B cell (primary cell): ENCODE measurements at places on chromosomes 2 and 18. TPM values are rescaled to one million over a fixed set of nuclear protein-coding genes. Genes with fewer than 3 reads are reported as not detected.

- no peak for DNase-seq
- H3K27ac ChIP-seq: no peak overlapping the region
- H3K4me3 ChIP-seq: no peak overlapping the region
- no peaks in the 10 kb centered on the region for H3K36me3 ChIP-seq
- H3K27me3 ChIP-seq: no peaks in the 10 kb centered on the region
- no peaks in the 10 kb centered on the region for H3K4me1 ChIP-seq
Observed at GRCh38 chr18:76988827-76989646, 143.5 kb downstream of the MBP start.

- no peak overlapping the region for H3K4me3 ChIP-seq
- H3K27ac ChIP-seq: no peak overlapping the region
- H3K27me3 ChIP-seq: no peaks in the 10 kb centered on the region
- no peaks in the 10 kb centered on the region for H3K36me3 ChIP-seq
Observed at GRCh38 chr18:13246591-13246990, 28.0 kb downstream of the LDLRAD4 start.

DNA sequence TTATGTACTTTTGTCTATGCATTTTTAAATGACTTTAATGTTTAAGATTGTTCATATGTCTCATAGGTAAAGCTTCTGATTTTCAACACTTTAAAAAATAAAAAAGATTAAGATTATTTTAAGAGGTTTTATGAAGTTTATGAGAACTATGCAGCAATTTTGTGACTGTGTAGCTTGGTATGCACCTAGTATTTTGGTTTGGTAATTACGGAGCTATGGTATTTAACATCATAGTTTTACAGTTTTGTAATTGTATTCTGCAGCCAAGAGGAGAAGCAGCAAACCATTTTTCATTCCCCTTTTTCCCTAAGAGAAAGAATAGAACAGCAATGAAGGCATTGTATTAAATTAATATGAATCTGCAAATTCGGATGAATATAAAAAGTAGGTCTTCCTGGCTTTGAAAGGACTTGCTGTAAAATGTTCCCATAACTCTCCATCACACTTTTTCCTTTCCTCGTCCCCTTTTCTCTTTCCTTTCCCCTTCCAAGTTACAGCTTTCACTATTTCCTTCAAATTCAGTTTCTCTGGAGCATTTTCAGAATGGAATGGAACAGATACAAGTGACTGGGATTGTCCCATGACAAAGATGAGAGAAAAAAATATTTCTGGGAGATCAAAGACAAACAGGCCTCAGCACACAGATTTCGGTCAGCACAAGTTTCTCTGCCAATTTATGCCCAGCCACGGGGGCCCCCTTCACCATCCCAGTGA lies 26.1 kb upstream of the PIEZO2 start:
- no peaks in the 10 kb centered on the region for H3K36me3 ChIP-seq
- no peaks in the 10 kb centered on the region for H3K27me3 ChIP-seq
- no peak for DNase-seq
- no peak overlapping the region for H3K27ac ChIP-seq
- no peaks in the 10 kb centered on the region for H3K4me1 ChIP-seq
- no peak overlapping the region for H3K4me3 ChIP-seq

- no peak for DNase-seq
- H3K27me3 ChIP-seq: no peaks in the 10 kb centered on the region
- no peak overlapping the region for H3K27ac ChIP-seq
- H3K4me3 ChIP-seq: no peak overlapping the region
- no peaks in the 10 kb centered on the region for H3K4me1 ChIP-seq
Observed at GRCh38 chr2:172697296-172697695, 38.3 kb upstream of the RAPGEF4 start.

DNA sequence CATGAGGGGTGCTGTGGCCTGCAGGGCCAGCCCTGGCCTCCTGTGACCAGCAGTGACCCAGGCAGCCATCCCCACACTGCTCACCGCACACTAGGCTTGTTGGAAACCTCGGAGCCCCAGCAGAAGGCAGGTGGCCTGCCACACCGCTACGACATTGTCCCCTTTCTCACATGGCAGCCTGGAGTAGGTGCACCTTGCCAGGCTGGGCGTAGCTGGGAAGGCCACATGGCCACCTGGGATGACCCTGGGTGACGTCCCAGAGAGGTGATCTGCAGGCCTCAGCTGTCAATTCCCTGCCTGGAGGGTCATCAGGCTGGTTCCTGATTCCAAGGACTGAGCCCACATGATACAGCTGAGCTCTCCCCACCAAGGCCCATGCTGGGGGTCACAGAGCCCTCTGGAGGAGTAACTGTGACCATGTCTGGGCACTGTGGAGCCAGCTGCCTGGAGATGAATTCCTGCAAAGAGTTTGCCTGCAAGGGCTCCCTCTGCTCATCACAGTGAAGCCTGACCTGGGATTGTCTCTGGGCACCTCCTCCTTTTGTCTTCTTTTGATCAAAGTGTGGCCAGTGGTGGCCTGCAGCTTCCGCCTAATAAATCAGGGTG lies 119.6 kb upstream of the OTOS start:
- H3K4me3 ChIP-seq: no peak overlapping the region
- no peak overlapping the region for H3K27ac ChIP-seq
- H3K27me3 ChIP-seq: no peaks in the 10 kb centered on the region
- DNase-seq: no peak
- H3K4me1 ChIP-seq: no peaks in the 10 kb centered on the region

ANKRD29 gene
- not detected in 2 replicates for polyA plus RNA-seq

DNA sequence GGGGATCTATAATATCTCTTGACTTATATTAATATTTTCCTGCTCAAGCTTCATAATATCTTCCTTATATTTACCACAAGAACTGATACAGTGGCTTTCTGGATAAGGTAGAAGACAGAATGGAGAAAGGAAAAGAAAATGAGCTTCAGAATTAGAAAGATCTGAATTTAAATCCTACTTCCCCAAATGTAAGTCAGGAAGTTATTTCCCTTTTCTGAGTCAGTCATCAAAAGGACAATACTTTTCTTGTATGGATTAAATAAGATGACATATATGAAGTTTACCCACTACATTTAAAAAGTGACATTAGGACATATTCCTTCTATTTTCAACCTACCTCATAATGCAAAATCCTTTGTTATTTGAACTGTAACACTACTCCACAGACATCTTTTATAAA lies 19.0 kb downstream of the KRCC1 start:
- H3K27ac ChIP-seq: no peak overlapping the region
- no peaks in the 10 kb centered on the region for H3K4me1 ChIP-seq
- no peak for DNase-seq
- H3K27me3 ChIP-seq: no peaks in the 10 kb centered on the region
- H3K4me3 ChIP-seq: no peak overlapping the region

- H3K4me3 ChIP-seq: no peak overlapping the region
- H3K27me3 ChIP-seq: no peaks in the 10 kb centered on the region
- H3K36me3 ChIP-seq: no peaks in the 10 kb centered on the region
- DNase-seq: no peak
Observed at GRCh38 chr2:39099870-39100728, 20.8 kb downstream of the SOS1 start.

CYP27A1 gene
- 0.25 and 1.1 TPM in 2 replicates for polyA plus RNA-seq

GRCh38 chr18:23172591-23173380 lies 37.5 kb downstream of the CABLES1 start:
- no peaks in the 10 kb centered on the region for H3K4me1 ChIP-seq
- H3K36me3 ChIP-seq: no peaks in the 10 kb centered on the region
- no peaks in the 10 kb centered on the region for H3K27me3 ChIP-seq
- no peak for DNase-seq

DNA sequence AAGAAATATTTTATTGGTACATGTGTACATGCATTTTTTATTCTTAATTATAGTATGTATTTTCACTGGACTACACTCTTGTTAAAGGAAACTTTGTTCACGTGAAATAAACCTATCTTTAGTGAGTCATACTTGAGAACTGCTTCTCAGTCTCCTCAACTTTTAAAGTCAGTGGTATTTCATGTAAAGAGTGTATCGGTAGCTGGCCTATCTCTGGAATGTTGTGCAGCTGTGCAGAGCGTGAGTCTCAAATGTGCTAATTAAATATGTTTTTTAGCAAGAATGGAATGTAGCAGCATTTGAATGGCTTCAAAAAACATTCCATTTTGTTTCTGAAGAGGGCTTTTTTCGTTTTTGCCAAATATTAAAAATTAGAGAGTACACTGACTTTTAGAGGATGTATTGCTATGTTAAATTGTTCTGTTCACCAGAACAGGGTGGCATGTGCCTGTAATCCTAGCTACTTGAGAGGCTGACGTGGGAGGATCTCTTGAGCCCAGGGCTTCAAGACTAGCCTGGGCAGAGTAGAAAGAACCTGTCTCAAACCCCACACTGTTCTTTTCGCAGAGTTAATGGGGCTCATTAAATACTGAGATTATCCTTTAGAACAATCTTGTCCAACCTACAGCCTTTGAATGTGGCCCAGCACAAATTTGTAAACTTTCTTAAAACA lies 14.3 kb downstream of the SPTBN1 start:
- no peak overlapping the region for H3K27ac ChIP-seq
- no peaks in the 10 kb centered on the region for H3K36me3 ChIP-seq
- no peaks in the 10 kb centered on the region for H3K4me1 ChIP-seq

GRCh38 chr18:12287684-12288402 lies 20.2 kb upstream of the TUBB6 start:
- no peak for DNase-seq
- H3K27me3 ChIP-seq: peaks cover 25% of the 10 kb centered on the region
- H3K4me1 ChIP-seq: peaks cover 14% of the 10 kb centered on the region
- H3K36me3 ChIP-seq: no peaks in the 10 kb centered on the region
- H3K27ac ChIP-seq: no peak overlapping the region
- H3K4me3 ChIP-seq: no peak overlapping the region

TRIM43 gene
- not detected in 2 replicates for polyA plus RNA-seq

- no peaks in the 10 kb centered on the region for H3K27me3 ChIP-seq
- no peak overlapping the region for H3K27ac ChIP-seq
- no peaks in the 10 kb centered on the region for H3K36me3 ChIP-seq
- H3K4me3 ChIP-seq: no peak overlapping the region
- H3K4me1 ChIP-seq: peaks cover 17% of the 10 kb centered on the region
- no peak for DNase-seq
Observed at GRCh38 chr2:25337276-25337675, 4.4 kb downstream of the DNMT3A start.
